ENCODE measurements at places on chromosomes 7 and 10.

DNA sequence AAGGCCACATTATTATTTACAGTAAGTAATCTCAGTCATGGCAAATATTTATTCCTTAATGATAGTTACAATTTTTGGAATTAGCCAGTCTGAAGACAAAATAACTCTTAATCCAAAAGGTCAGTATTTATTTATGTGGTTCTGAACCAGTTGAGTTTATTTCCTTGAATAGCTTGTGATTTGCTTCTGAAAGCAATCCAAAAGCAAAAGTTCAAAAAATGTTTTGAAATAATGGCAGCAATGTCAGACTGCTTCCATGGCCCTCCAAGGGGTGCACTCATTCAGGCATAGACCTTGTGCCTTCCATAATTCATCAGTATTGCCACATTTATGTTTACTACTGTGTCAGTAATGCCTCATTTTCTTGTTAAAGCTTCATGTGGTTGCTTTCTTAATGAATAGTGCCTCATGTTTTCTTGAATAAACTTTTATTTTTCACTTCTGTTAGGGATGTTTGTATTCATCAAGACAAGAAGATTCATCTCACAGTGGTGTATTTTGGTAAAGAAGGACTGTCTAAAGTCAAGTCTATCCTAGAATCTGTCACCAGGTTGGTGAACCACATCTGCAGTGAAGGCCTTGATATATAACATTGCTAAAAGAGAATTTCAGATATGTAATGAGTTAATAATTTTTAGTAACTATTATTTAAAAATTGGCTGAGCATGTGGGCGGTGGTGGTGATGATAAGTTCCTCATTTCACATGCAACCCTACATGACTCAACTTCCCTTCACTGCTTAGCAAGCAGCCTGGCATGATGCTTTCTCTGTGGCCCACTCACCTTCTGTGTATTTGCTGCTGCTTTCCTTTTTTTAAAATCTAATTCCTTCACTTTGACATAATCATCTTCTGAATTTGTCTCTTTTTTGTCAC lies 22.0 kb downstream of the CSGALNACT2 start:
- no peak for DNase-seq

DNA sequence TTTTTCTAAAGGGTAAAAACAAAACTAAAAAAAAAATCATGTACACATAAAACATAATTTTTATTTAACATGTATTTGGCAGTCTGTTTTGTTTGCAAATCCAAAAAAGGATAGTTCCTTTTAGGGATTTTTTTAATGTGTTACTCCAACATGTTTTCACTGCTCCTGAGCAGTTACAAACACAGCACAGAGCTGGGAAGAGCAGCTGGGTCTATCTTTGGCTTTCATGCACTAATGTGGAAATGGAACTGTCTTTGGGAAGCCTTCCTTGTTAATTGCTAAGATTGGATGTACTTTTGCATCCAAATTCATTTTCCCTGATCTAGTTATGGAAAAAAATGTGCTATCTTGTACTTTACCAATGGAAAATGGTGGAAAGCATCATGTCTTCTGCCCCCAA lies 1035.1 kb downstream of the CNTNAP2 start:
- DNase-seq = no peak

- DNase-seq = no peak
Observed at GRCh38 chr10:130048081-130048480, 62.5 kb downstream of the C10orf143 start.

DNA sequence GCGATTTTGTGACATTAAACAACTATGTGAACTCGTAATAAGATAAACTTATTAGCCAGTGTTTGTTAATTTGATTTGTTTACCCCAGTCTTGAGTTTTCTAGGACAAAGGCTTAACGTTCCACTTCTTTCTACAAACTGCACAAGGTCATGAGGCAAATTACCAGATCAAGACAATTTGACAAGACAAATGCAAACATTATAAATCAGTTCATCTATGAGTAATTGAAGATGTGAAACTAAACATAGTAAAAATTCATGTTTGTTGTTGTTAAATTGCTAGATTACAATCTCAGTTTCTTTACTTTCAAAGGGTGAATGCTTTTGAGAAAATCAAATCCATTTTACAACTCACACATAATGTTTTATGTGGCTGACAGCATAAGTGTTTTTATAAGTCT lies 13.4 kb upstream of the ZNF804B start:
- no peak for DNase-seq

DNA sequence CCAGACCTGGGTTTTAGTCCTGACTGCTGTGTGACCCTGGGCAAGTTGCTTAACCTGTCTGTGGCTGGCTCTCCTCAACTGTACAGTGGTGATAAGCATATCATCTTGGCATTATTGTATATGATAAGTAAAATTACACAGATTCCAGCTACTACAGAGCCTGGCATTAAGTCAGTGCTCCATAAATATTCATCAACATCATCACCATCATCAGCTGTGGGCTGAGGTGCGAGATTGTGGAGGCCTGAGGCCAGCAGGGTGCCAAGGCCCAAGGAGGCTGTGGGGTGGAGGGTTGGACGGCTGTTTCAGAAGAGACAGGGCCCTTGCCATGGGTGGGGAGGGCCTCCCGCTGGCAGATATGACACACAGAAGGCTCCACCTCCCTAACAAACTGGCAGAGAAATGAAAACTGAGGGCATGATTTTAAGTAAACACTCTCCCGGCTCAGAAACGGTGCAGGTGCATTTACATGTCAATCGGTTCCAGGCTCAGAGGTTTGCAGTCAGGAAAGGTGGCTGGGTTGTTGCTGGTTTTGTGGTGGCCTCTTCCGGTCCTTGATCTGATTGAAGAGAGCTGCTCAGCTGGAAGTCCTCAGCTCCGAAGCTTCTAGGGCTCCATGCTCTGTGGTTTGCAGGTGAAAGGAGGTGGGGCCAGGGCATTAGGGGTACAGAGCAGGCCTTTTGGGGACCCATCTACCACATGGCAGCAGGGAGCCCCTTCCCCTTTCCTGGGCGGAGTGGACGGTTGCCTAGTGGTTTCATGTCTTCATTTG lies 10.2 kb downstream of the CRYGN start:
- peak; percentile 21 for DNase-seq

GRCh38 chr7:13130321-13130720 lies 442.9 kb downstream of the ARL4A start:
- no peak for DNase-seq

GRCh38 chr7:139431010-139431409 lies 52.5 kb downstream of the KLRG2 start:
- no peak for DNase-seq
